ENCODE measurements at places on chromosomes 2 and 18. TPM values are rescaled to one million over a fixed set of nuclear protein-coding genes. Genes with fewer than 3 reads are reported as not detected.

The CNTNAP5 gene
- total RNA-seq: not detected

The OR6B2 gene
- not detected for total RNA-seq

The PPP1CB gene
- 80.4 TPM for total RNA-seq

The KCNJ13 gene
- not detected for total RNA-seq

The REEP1 gene
- 0.40 TPM for total RNA-seq
